ENCODE measurements at places on chromosomes 7 and 10.

GRCh38 chr10:74419958-74420375 is 268.9 kb downstream of the ADK start:
- peak; percentile 48 for DNase-seq

- DNase-seq = peak; percentile 24
Observed at GRCh38 chr7:32518534-32519140, 23.3 kb downstream of the AVL9 start.

DNA sequence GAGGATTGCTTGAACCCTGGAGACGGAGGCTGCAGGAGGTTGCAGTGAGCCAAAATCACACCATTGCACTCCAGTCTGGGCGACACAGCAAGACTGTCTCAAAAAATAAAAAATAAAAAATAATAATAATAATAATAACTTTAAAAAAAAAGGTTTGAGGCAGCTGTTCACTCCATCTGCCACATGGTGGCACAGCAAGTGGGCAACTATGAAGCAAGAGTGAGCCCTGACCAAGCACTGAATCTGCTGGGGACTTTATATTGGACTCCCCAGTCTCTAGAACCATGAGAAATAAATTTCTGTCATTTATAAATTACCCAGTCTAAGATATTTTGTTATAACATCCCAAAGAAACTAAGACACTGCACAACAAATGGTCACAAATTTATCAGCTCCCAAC is 14.6 kb upstream of the BRI3 start:
- no peak for DNase-seq

GRCh38 chr7:92496876-92497275 is 19.1 kb upstream of the ERVW-1 start:
- no peak for DNase-seq

GRCh38 chr10:94016727-94017714 is 23.3 kb downstream of the PLCE1 start:
- peak; percentile 66 for DNase-seq

DNA sequence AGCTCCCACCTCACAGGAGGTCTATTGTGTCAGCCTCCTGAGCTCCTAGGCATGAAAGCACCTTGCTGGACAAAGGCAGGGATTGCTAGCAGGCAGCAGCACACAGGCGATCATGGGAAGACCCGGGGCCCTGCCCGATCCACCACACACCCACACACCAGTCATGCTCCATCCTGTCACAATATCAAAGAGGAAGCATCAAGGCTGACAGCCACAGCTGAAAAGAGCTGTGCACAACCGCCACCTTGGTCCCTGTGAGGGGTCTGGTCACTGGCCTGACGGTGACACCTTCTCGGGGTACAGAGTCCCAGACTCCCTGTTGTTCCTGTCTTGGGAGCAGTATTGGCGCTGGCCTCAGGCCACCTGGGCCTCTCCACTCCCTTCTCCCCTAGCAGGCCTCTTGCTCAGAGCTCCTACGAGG is 89.7 kb upstream of the RET start:
- no peak for DNase-seq

DNA sequence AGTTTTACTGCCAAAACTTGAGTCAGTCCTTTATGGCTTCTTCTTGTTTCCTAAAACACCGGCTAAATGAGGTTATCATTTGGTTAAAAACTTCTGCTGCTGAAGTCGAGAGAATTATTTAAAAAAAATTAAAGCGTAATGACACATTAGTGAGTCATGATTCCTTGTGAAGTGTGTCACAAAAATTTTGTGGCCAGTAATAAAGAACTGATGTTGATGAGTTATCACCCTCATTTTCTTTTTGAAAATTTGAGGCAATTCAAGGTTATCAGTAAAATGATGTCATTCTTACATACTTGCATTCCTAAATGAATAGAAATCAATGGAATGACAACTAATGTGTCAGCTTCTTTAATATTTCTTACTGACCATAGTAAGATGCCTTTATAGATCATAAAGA is 427.4 kb downstream of the SORCS3 start:
- no peak for DNase-seq

- DNase-seq = no peak
Observed at GRCh38 chr10:43079856-43080255, 3.0 kb downstream of the RET start.

All from tongue (tissue), 3 donors.